Stimulated activated effector memory CD8-positive, alpha-beta T cell treated with anti-CD3 and anti-CD28 coated beads, Interleukin-12 subunit alpha, Interleukin-12 subunit beta, amount 100 ng/mL, for 72 hours (primary cell): ENCODE measurements at places on chromosomes 3 and 15.

- DNase-seq = no peak
Observed at GRCh38 chr3:172087198-172087597, 47.8 kb downstream of the FNDC3B start.

GRCh38 chr3:133856316-133856715 lies 39.4 kb downstream of the RAB6B start:
- DNase-seq = no peak

DNA sequence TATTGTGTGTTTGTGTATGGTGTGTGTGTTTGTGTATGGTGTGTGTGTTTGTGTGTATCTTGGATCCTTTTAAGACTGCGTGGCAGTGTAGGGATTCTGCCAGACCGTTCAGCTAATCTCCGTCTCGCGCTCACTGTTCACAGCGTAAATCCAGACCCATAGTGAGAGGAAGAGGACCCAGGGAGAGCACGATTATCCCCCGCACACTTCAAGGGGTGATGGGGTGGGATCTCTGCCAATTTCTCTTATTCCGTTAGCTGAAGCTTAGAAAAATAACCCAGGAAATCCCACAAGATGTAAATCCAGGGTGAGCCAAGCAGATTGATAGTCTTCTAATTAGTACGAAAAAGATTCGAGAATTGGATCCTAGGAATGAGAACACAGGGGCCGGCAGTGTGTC lies 381.2 kb downstream of the GABRG3 start:
- no peak for DNase-seq

DNA sequence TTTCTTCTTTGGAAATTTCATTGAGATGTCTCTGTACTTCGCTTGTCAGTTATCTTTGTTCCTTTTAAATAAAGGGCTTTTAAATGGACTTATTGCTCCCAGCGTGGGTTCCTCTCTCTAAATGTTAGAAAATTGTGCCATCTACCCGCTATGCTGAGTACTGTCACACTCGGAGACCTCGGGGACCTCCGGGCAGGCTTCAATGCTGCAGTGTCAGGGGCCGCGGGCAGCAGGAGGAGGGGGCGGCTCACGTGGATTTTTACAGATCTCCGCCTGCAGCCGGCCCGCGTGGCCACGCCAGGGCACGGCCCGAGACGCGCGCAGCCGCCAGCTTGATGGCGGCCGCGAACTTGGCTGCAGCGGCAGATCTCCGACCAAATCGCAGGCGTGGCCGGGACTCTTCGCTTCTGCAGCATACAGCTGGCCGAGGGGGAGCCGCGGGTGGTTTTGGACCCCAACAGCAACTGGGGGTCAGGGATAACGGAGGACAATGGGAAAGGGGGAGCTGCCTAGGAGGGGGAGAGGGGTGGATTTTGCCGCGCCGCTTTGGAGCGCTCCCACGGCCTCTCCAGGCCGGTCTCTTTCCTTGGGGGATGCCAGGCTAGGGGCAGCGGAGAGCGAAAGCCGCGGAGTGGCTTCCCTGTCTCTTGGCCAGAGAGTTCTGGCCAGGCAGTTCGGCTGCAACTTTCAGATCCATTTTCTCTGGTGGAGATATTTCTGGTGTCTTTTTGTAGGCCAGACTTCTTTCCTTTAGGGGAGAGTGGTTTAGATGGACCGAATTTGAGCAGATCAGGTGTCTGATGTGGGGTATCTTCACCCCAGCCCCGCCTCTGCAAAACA lies 15.3 kb downstream of the NR2F2 start:
- no peak for DNase-seq

DNA sequence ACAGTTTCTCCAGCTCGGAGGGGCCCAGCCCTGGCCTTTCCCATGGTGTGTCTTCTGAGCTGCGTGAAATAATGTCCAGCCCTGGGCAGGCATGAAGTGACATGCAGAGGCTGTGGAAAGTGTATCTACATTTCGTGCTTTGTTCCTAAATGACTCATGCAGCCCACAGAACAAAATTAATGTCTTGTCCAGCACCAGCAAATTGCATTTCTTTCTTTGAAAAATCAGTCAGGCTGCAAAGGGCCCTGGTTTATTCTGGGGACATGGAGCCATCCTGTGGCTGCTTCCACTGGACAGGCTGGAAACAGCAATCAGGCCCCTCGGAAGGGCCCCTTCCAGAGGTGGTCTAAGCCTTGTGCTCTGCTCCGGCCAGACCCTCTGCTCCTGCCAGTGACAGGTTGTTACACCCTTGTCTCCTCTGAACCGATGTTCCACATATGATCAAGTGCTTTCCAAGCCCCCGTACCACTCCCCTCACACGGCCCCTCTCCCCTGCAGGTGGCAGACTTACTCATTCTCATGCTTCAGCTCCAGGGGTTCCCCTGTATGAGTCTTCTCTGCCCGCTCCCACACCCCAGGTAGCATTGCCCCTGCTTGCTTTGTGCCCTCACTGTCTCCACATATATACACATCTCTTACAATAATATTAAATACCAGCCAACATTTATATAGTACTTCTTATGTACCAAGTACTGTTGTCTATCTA lies 33.7 kb downstream of the CRYGS start:
- no peak for DNase-seq

GRCh38 chr3:14289590-14290461 lies 111.2 kb downstream of the LSM3 start:
- DNase-seq = no peak

DNA sequence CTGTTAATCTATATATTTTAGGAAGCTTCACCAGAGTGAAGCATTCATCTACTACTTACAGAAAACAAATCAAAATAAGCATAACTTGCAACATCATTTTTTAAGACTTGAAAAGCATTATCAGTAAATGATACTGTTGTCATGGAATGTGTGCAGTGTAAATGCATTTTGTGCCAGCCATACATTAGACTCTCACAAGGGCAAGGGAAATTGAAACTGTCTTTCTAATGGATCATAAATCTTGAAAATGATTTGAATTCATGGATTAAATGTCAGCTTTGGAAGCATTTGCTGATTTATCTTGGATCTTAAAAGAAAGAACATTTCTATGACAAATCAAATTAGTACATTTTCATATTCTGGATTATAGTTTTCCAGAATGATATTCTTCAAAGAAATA lies 338.3 kb upstream of the SGO1 start:
- DNase-seq = no peak

DNA sequence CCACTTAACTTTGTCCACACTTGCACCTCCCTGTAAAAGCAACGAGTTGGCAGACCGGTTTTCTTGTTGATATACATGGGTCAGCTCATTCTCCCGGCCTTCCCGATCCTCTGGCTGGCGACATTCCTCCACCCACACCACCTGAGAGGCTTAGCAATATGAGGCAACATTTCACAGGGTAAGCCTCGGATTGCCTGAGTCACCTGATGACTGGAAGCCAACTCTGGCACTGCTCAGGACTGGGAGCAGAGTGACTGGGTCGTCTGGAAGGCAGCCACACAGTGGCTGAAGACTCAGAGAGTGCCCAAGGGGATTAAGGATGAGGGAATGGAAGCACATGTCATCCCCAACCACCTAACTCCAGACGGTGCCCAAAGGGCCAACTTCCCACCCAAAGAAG lies 9.8 kb downstream of the HOMER2 start:
- no peak for DNase-seq

GRCh38 chr15:60222404-60222803 lies 175.4 kb downstream of the ANXA2 start:
- no peak for DNase-seq

DNA sequence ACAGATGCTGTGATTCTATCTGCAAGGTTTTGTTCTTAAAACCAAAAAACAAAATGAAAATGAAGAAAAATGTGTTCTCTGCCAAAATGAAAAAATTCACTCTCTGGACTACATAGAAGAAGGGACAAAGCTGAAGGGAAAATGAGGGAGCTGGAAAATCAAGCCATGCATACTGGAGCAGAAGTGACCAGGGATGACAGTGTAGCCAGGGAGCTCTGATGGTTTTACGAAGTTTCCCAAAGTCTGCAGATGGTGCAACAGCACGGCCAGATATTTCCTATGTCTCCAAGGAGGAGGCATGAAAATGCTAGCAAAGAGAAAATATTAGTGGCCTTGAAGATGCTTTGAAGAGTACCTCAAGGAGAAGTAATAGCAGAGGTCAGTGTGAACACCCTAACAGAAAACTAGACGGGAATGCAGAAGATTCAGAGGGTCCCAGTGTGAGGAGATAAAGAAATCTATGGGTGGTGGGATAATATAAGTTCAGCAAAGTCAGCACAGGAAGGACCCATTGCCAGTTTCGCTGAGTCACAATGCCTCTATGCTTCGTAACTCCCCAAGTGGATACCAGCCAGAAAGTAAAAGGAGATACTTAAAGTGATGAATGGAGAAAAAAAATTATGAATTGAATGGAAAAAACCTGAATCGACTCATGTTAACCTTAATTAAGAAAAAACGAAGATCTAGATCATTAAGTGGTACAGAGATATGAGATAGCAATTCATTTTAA lies 39.0 kb upstream of the POMGNT2 start:
- DNase-seq = peak; percentile 12

GRCh38 chr15:71542836-71543235 lies 267.5 kb upstream of the NR2E3 start:
- no peak for DNase-seq

DNA sequence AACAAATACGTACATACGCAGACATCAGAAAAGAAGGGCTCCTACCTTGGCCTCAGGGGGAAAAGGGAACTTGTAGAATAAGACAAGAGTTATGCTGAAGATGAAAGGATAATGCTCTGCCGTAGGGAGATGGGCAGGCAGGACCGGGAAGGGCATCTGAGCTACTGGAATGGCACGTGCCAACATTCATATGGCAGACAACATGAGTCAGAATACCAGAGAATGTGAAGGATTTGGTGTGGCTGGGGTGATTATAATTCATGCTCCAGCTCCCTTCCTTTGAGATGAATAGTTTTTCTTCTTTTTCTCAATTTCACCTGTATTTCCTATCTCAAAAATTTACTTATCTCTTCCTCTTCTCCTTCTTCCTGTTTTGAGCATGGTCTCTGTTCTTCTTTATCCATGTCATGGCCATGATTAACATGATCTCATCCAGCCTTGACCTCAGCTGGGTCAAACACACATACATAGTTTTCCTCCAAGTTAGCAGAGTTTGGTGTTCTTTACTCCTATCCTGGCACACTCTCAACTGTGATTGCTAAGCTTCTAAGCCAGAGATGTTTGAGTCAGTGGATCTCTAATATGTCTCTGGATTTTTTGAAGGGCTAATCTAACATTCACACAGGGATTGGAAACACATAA lies 507.0 kb downstream of the FOXP1 start:
- DNase-seq = no peak

DNA sequence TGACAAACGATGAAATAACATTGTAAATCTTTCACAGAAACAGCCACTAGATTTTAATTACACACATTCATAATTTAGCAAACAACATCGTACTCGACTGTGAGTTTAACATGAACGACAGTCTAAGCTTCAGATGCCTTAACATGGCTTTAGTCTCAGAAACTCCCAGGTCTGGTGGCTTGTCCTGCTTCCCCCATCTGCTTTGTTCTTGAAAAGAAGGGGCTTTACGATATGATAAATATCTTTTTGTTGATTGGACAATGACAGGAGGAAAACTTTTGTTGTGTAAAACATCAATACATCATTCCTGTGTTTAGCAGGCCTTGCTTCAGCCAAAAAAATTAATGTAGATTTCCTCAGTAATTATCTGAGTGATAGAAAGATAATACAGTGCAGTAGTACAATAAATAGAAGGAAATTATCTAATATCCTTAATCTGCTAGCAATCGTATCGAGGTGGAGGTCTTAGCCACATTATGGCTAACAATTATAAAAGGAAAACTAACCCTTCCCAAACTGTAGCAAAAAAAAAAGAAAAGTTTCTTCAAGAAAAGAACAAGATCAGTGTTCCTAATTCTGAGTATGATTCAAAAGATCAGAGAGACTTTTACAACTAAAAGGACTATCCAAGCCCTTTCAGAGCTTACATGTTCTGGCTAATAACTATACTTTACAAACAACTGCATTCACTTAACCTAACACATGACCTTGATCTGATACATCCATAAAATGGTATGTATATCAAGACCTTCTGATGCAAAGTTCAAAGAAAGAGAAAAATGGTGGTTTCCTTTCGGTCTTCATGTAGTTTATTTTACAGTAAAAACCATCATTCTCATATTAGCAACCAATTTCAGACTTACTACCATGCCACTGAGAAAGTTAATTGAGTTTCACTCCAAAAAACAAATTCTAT lies 535.7 kb downstream of the FOXP1 start:
- no peak for DNase-seq

GRCh38 chr15:89860891-89861290 lies 32.9 kb downstream of the AP3S2 start:
- DNase-seq = no peak

DNA sequence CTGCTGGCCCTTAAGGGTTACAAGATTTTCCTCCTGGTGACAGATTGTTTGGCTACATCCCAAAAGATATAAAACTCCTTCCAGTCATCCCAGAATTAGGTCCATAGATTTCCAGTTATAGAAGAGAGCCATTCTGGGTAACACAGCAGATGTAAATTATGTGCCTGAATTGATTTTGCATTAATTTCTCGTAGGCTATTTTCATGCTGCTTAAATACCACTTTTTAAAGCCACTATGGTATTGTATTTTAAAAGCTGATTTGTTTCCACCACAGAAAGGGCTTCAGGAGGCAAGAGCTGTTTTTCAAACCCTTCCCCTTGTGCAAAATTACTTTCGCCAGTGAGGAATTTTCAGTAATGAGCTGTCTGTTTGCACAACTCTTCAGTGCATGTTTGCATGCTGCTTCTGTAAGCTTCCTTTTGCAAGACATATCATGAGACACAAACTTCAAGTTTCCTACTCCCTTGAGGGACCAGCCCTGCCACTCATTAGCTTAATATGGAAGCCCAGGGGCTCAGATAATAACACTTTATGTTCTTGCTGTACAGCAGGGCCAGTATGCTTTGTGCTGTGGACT lies 105.4 kb upstream of the TNIK start:
- no peak for DNase-seq

DNA sequence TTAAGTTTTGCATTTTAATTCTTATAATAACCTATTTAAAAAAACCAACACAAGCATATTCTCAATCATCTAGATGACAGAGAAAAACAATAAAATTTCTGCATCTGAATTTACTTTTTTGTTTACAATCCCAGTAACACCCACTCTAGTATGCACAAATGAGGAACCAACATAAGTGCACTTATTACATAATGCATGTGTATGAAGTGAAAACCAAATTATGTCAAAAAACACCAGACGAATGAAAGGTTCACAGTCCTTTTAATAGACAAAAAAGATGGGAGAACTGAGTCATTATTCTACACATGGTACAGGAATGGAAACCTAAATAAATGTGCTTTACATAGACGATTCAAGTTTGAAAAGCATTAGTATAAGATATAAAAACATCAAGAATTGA lies 91.7 kb downstream of the NR1I2 start:
- no peak for DNase-seq

GRCh38 chr3:157956850-157957249 lies 149.4 kb downstream of the SHOX2 start:
- DNase-seq = no peak

GRCh38 chr15:31459400-31459748 lies 132.7 kb downstream of the KLF13 start:
- no peak for DNase-seq

DNA sequence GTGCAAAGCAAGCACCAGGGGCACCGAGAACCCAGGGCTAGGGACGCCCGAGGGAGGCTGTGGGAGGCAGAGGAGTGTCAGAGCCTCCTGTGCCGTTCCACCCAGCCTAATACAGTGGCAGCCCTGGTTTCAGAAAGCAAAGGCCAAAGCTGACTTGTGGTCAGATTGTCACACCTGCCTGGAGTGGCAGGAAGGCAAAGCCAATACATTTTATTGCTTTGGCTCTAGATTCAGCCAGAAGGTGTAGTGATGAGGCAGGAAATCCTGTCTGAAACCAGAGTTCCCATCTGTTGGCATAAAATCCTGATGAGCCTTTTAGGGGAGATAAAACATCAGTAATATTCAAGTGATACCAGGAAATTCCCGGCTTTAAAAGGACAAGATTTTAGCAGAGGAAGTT lies 168.3 kb downstream of the SLCO3A1 start:
- DNase-seq = no peak
